Aorta (tissue), 5 donors: ENCODE measurements at places on chromosomes 12 and 14.

GRCh38 chr14:52776816-52777215 lies 14.6 kb downstream of the GNPNAT1 start:
- H3K36me3 ChIP-seq, result peaks cover 2% of the 10 kb centered on the region
- no peaks in the 10 kb centered on the region for H3K27me3 ChIP-seq
- no peak for DNase-seq
- no peak overlapping the region for H3K4me3 ChIP-seq
- no peak overlapping the region for H3K27ac ChIP-seq
- H3K4me1 ChIP-seq, result no peaks in the 10 kb centered on the region

- no peak overlapping the region for H3K27ac ChIP-seq
- DNase-seq, result no peak
- H3K27me3 ChIP-seq, result no peaks in the 10 kb centered on the region
- H3K4me3 ChIP-seq, result no peak overlapping the region
- peaks cover 1% of the 10 kb centered on the region for H3K36me3 ChIP-seq
- no peaks in the 10 kb centered on the region for H3K4me1 ChIP-seq
Observed at GRCh38 chr14:37369425-37369824, 171.7 kb downstream of the MIPOL1 start.

DNA sequence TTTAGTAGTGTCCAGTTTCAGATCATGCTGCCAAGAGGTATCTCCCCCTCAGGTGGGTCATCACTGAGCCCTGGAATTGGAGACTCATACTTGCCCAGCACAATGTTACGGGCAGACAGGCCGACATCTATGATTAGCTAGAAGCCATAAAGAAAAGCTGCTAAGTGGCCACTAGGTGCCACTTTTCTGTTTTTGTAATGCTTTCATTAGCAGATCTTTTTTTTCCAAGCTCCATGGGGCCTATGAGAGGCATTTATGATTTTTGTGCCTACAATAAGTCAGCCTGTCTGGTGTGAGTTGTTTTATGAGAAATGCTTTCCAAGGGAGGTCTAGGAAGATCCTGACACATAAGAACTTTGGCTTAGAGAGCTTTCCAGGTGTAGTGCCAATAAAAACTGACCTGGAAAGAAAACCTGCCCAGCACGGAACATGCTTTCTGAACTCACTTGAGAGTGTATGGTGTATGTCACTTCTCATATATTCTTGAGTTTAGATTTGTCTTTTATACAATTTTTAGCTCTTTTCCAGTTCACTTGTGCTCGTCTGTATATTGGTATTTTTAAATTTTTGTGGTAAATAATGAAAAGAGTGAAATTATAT lies 21.8 kb upstream of the SMCO2 start:
- peaks cover 2% of the 10 kb centered on the region for H3K4me1 ChIP-seq
- no peak for DNase-seq

- no peak for DNase-seq
- H3K36me3 ChIP-seq, result no peaks in the 10 kb centered on the region
- no peak overlapping the region for H3K4me3 ChIP-seq
- no peaks in the 10 kb centered on the region for H3K27me3 ChIP-seq
Observed at GRCh38 chr14:105041841-105042765, 21.2 kb upstream of the CDCA4 start.

GRCh38 chr14:26004342-26004741 lies 593.5 kb downstream of the NOVA1 start:
- no peak overlapping the region for H3K27ac ChIP-seq
- no peaks in the 10 kb centered on the region for H3K36me3 ChIP-seq
- H3K4me1 ChIP-seq, result no peaks in the 10 kb centered on the region
- H3K4me3 ChIP-seq, result no peak overlapping the region

DNA sequence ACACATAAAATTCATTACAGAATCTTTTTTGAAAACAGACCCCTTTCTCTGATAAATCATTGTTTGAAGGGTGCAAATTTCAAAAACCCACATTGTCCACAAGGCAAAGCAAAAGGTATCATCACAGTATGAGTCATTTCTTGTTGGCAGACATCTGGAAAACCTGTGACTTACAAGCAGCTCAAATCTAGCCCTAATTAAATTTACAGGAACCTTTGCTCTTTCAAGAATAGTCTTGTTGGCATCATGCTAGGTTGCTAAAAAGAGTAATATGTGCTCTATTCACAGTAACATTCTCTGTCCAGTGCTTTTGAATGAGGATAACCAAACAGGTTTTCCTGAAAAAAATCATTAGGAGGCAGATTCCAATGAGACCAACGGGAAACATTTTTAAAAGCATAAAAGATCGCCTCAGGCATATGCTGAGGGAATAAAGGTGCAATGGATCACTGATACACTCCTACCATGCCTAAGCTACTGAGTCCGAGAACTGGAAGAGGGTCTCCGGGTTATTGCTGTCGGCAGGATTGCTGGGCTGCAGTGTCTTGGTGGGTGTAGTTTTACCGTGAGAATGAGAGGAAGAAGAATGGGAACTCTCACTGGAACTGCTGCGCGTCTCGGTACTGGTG lies 55.5 kb upstream of the TTC7B start:
- H3K27ac ChIP-seq, result no peak overlapping the region
- no peaks in the 10 kb centered on the region for H3K27me3 ChIP-seq
- no peaks in the 10 kb centered on the region for H3K36me3 ChIP-seq
- no peak overlapping the region for H3K4me3 ChIP-seq

GRCh38 chr12:24759155-24759554 lies 189.7 kb downstream of the BCAT1 start:
- H3K36me3 ChIP-seq, result no peaks in the 10 kb centered on the region
- H3K4me1 ChIP-seq, result no peaks in the 10 kb centered on the region
- H3K4me3 ChIP-seq, result no peak overlapping the region
- no peak overlapping the region for H3K27ac ChIP-seq
- H3K27me3 ChIP-seq, result no peaks in the 10 kb centered on the region
- no peak for DNase-seq

- no peaks in the 10 kb centered on the region for H3K4me1 ChIP-seq
- H3K27me3 ChIP-seq, result no peaks in the 10 kb centered on the region
- H3K36me3 ChIP-seq, result no peaks in the 10 kb centered on the region
- H3K4me3 ChIP-seq, result no peak overlapping the region
Observed at GRCh38 chr12:50231346-50231745, 52.0 kb downstream of the LIMA1 start.

DNA sequence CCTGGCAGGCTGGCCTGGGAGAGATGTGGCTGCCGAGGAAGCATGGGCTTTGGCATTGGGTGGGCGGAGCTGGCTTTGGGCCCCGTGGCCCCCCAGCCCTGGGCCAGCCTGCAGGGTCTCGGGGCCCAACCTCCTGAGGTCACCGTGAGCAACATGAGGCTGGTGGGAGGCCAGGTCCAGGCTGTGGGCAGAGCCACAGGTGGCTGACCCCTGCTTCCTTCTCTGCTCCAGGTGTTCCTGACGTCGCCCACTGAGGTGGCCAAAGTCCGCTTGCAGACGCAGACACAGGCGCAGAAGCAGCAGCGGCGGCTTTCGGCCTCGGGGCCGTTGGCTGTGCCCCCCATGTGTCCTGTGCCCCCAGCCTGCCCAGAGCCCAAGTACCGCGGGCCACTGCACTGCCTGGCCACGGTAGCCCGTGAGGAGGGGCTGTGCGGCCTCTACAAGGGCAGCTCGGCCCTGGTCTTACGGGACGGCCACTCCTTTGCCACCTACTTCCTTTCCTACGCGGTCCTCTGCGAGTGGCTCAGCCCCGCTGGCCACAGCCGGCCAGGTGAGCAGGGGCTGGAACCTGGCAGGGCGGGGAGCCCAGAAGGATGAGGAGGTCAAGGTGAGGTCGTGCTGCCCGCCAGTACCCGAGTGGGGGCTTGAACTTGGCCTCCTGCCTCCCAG lies 5.5 kb downstream of the SLC25A47 start:
- no peak overlapping the region for H3K4me3 ChIP-seq
- no peak overlapping the region for H3K27ac ChIP-seq
- H3K4me1 ChIP-seq, result no peaks in the 10 kb centered on the region
- DNase-seq, result no peak

DNA sequence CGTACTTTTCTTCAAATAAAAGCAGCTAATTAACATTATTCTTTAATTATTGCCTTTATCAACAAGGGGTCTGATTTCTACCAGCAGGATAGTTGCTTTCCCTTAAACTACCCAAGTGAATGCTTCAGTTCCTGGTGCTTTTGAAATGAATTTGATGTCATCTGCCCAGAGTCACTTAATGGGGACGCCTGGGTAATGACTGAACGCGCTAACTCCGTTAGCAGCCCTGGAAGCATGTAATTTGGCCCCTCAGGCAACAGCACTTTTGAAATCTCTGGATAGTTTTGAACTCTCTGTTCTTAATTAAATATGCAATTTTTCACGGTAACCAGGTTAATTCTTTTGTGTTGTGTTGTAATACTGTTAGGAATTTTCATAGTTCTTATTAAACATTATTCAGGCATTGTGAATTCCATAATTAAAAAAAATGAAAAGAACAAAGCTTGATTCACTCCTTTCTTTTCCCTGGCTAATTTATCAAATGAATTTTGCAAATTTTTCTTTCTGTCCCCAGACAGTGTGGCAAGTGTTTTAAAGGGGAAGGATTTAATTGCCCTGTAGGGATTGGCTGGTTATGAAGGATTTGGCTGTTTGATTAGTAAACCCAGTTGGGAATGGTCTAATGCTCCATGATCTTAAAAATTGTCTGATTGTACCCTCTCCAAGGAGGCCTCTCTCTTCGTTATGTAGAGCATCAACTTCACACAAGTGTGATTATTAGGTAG lies 137.5 kb upstream of the MYL2 start:
- no peak for DNase-seq
- no peaks in the 10 kb centered on the region for H3K4me1 ChIP-seq
- no peaks in the 10 kb centered on the region for H3K27me3 ChIP-seq
- H3K36me3 ChIP-seq, result no peaks in the 10 kb centered on the region
- no peak overlapping the region for H3K4me3 ChIP-seq

DNA sequence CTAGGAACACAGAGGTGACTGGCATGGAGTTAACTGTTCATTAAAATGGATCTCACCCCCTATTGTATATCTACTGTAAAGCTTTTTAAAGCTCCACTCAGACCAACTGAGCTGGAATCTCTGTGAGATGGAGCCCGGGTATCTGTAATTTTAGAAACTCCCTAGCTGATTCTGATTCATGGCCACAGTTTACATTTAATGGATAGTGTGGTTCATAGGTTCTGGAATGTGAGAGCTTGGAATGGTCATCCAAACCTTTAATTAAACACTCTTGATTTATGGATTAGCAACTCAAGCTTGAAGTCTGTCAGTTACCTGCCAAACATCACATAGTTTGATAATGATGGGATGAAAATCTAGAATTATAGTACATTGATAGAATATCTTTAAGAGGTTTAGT lies 183.8 kb downstream of the SLC25A21 start:
- H3K36me3 ChIP-seq, result no peaks in the 10 kb centered on the region
- no peak overlapping the region for H3K4me3 ChIP-seq
- no peak overlapping the region for H3K27ac ChIP-seq
- no peak for DNase-seq

- H3K36me3 ChIP-seq, result no peaks in the 10 kb centered on the region
- no peaks in the 10 kb centered on the region for H3K27me3 ChIP-seq
- no peak overlapping the region for H3K4me3 ChIP-seq
- no peaks in the 10 kb centered on the region for H3K4me1 ChIP-seq
- DNase-seq, result no peak
Observed at GRCh38 chr14:87468531-87468930, 524.5 kb downstream of the GALC start.

DNA sequence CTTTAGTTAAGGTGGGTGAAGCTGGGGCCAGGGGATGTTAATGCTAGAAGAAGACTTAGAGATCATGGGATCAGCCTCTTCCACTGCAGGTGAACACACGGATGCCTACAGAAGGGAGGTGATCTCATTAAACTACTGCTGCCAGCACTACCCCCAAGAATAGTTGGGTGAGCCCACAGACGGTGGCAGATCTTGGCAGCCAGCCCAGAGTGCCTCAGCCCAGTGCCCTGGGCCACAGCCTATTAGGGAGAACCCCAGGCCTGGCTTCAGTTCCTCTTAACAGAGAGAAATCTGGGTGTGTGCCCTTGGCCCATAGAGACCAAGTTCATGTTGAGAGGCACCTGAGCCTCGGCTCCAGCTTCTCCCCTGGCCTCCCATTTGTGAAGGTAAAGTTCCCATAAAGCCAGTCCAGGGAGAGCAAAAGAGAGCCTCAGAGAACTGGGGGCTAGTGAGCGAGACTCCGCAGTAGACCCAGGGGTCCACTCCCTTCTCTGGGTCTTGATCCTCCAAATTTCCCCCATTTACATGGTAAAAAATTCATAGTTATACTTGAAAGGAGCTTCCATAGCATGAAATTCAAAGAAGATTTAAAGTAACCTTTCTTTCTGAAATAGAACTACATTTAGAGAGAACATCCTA lies 125.0 kb upstream of the CCND2 start:
- DNase-seq, result no peak
- no peaks in the 10 kb centered on the region for H3K36me3 ChIP-seq
- peaks cover 1% of the 10 kb centered on the region for H3K27me3 ChIP-seq
- no peak overlapping the region for H3K4me3 ChIP-seq

DNA sequence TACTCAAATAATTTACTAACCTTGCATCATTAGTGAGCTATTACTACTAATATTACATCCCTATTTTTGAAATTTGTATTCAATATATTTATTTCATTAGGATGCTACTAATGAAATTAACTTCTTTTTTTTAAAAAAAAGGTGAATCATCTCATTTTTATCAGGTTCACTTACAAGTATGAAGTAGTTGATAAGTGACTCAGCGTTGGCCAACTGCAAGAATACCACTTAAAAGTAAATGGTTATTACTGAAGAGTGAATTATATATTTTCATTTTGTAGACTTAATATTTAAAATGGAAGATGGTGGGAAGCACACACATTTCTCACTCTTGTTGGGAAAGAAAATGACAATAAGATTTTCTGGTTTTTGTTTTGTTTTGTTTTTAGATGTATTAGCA lies 19.6 kb downstream of the OR4N2 start:
- no peaks in the 10 kb centered on the region for H3K36me3 ChIP-seq
- H3K27me3 ChIP-seq, result no peaks in the 10 kb centered on the region
- DNase-seq, result no peak

DNA sequence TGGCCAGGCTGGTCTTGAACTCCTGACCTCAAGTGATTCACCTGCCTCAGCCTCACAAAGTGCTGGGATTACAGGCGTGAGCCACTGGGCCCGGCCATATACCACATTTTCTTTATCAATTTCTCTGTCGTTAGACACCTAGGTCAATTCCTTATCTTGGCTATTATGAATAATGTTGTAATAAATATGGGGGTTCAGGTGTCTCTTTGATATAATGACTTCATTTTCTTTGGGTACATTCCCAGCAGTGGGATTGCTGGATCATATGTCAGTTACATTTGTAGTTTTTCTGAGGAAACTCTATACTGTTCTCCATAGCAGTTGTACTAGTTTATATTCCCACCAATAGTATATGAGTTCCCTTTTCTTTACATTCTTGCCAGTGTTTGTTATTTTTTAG lies 67.8 kb upstream of the DDHD1 start:
- H3K4me3 ChIP-seq, result no peak overlapping the region
- H3K36me3 ChIP-seq, result no peaks in the 10 kb centered on the region
- H3K27ac ChIP-seq, result no peak overlapping the region
- DNase-seq, result no peak

GRCh38 chr14:90299408-90299807 lies 32.3 kb downstream of the NRDE2 start:
- peaks cover 3% of the 10 kb centered on the region for H3K4me1 ChIP-seq
- no peak overlapping the region for H3K4me3 ChIP-seq
- no peaks in the 10 kb centered on the region for H3K36me3 ChIP-seq
